ENCODE measurements at places on chromosomes 4 and X.
A peak's percentile ranks its signal among the peaks of the same experiment; 100 is the strongest.

DNA sequence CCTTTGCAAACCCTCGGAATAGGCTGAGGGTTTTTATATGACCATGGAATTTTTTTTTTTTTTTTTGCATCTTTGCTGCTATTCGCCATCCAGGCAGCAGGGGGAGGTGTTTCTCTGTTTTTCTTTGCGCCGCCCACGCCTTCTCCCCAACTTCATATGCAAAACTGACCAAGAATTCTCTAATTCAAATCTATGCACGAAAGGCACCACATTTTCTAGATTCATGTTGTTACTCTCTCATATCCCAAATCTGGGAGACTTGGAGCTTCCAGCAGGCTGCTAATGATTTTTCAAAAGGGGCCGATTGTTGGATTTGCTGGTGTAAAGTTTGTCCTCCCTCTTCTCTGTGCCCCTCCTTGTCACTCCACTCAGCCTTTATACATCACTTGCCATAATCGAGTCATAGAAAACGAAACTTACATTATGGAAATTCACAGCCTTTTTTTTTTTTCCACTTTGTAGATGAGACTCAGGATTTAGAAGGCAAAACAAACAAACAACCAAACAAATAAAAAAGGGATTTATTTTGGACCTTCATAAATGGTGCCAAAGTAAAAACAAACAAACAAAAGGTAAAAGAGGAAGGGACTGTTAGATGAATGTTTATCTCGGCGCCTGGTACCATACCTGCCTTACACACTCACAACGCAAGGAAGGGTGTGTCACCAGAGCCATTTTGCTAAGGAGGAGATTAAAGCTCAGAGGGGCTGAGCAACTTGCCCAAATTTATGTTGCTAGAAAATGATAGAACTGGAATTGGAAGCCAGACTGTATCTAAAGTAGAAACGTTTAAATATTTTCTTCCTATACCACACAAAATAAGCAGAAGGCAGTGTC is 29.3 kb upstream of the BOD1L1 start:
- peak; percentile 36 for DNase-seq

- DNase-seq, result no peak
Measured at GRCh38 chr4:74428276-74428675, 16.7 kb upstream of the AREG start.

- DNase-seq, result peak; percentile 2
Measured at GRCh38 chrX:23554304-23554703, 113.0 kb upstream of the PRDX4 start.

DNA sequence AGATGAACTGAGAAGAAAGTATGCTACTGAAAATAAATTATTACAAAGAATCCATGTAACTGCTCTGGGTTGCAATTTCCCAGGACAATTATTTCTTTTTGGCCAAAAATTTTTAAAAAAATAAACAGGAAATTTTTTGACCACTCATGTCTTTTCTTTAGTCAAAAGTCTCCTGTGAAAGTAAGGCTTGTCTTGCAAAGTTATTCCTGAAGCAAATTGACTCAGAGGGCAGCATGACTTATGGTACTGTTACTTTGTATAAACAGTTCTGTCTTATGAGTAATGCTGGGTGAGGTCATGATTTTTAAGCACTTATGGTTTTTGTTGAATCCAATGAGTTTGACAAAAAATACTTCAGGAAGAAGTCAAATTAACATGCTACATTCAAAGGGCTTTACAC is 292.8 kb upstream of the ARSJ start:
- peak; percentile 89 for DNase-seq

GRCh38 chr4:34105311-34105710 is 2139.0 kb downstream of the ARAP2 start:
- DNase-seq, result peak; percentile 33

GRCh38 chrX:38327775-38328081 is 419 bp upstream of the RPGR start:
- no peak for DNase-seq

DNA sequence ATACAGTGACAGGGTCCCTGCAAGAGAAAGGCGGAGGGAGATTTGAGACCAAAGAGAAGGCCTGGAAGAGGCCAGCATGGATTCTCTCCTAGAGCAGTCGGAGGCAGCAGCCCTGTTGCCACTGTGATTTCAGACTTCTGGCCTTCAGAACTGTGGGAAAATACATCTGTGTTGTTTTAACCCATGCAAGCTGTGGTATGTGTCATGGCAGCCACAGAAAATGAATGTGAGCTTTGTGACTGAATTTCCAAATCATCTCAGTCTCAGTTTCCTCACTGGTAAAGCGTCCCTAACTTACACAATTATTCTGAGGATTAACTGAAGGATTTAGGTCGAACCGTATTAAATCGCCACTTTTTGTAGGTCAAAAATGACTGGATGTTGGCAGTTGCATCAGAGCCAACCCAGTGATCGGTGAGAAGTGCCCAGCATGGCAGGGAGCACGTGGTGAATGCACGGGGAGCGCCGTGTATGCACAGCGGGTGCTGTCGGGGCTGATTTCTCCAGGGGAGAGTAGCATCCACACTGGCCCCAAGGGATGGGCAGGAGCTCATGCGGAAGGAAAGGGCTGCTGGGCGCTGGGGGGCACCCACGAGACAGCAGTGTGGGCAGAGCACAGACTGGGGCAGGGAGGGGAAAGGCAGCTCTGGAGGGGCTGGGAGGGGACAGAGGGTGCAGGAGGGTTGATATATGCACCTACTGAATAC is 23.8 kb upstream of the NSG1 start:
- no peak for DNase-seq

DNA sequence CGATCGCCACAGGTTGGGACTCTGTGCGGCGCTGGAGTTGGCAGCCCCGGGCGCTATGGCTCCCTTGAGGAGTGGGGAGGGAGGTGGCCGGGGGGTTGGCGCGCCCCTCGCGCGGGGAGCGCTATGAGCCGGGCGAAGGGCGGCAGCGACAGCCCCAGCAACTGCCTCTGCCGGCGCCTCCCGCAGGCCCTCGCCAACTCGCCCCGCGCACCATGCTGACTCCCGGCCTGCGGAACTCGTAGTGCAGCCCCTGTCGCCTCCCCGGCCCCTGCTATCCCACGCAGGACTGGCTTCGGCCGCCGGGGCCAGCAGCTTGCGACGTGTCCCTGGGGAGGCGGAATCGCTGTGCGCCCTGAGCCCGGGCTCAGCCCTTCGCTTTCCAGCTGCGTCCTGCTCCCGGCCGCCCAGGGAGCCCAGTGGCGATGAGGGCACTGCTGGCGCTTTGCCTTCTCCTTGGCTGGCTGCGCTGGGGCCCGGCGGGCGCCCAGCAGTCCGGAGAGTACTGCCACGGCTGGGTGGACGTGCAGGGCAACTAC is 415 bp downstream of the SHISA3 start:
- DNase-seq, result no peak

DNA sequence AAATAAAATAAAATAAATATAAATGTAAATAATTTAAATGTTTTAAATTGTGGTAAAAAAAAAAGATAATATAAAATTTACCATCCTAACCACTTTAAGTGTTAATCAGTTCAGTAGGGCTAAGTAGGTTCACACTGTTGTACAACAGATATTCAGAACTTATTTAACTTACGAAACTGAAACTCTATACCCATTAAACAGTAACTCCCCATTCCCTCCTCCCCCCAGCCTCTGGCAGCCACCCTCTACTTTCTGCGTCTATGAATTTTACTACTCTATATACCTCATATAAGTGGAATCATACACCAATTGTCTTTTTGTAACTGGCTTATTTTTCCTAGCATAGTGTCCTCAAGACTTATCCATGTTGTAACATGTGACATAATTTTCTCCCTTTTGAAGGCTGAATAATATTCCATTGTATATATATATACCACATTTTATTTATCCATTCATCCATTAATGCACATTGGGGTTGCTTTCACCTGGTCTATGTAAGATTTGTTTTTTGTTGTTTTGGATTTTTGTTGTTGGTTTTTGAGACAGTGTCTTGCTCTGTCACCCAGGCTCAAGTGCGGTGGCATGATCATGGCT is 32.5 kb upstream of the ELF2 start:
- no peak for DNase-seq

DNA sequence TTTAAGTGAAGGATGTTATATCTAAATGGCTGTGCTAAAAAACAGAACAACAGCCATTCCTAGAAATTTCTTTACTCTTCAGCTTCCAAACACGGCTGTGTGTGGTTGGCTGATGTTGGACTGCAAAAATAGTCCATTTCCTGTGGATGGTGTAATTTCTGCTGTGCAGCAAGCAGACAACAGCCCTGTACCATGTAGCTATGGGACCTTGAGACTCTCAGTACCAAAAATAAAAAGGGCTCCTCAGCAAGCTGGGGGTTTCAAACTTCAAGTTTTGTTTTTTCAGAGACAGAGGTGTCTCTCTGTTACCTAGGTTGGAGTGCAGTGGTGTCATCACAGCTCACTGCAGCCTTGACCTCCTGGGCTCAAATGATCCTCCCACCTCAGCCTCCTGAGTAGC is 18.1 kb downstream of the CD40LG start:
- no peak for DNase-seq

GRCh38 chrX:46648660-46649059 is 75.1 kb downstream of the CHST7 start:
- no peak for DNase-seq

GRCh38 chr4:17112292-17112659 is 213.8 kb upstream of the LDB2 start:
- DNase-seq, result no peak

DNA sequence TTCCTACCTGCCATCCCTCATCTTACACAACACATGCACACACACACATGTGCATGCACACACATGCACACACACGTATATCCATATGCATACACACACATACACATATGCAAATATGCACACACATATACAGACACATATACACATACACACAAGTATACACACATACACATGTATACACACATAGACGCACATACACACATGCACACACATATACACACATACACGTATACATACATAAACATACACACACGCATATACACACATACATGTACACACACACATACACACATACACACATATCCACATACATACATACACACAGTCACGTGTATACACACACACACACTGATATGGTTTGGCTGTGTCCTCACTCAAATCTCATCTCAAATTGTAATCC is 37.0 kb upstream of the AFAP1 start:
- no peak for DNase-seq

DNA sequence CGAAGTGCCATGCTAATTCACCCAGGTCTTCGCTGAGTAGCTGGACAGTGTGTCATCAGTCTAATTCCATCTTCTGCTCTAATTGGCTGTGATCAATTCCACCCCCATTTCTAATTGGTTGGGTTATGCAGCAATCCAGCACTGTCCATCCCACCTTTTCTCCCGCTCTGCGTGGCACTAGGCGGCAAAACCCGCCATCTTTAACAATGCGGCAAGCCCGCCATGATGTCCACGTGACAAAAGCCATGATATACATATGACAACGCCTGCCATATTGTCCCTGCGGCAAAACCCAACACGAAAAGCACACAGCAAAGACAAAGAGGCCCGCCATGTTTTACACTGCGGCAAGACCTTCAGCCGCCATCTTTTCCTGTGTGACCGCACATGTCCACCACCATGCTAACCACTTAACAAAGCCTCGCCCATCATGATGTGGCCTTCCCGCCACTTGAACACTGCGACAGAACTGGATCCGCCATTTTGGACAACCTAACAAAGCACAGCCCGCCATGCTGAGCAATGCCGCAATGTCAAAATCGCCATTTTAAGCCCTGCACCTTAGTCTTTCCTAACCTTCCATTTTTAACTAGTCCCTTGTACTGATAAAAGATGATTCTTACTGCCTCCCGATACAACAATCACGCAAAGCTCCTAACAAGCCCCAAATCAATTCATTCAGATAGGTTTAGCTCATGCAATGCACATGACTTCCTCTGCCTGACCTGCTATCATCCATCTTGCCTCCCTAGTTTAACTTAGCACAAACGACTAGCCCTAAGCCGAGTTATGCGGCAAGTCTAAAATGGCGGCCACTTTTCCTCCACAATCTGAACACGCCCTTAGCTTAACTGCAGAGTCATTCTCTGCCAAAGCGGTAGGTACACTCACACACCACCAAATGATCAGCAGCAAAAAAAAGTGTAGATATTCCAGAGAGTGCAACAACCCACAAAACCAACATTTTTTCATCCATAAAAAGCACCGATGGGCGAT is 288.3 kb downstream of the CHIC1 start:
- DNase-seq, result no peak

- DNase-seq, result no peak
Measured at GRCh38 chr4:6047130-6047673, 29.0 kb upstream of the C4orf50 start.

- peak; percentile 73 for DNase-seq
Measured at GRCh38 chr4:84878090-84878489, 88.4 kb downstream of the WDFY3 start.

DNA sequence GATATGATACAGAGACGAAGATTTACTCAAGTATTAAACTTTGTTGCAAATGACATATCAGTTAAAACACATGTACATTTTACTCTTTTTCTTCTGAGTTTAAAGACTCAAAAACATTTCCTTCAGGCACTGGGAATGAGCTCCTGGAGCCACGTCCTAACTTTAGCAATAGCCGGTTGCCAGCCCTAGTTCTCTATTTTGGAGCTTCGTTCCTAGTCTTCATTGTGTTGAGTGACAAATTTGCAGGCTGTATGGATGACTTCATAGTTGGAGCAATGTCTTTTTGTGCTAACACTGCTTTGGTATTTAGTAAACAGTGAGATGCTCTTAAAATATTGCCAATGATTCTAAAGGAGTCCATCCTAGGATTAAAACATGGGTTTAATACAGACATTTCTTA is 190.9 kb downstream of the FAT4 start:
- no peak for DNase-seq

- DNase-seq, result peak; percentile 26
Measured at GRCh38 chrX:18855919-18856644, 127.8 kb downstream of the PHKA2 start.

DNA sequence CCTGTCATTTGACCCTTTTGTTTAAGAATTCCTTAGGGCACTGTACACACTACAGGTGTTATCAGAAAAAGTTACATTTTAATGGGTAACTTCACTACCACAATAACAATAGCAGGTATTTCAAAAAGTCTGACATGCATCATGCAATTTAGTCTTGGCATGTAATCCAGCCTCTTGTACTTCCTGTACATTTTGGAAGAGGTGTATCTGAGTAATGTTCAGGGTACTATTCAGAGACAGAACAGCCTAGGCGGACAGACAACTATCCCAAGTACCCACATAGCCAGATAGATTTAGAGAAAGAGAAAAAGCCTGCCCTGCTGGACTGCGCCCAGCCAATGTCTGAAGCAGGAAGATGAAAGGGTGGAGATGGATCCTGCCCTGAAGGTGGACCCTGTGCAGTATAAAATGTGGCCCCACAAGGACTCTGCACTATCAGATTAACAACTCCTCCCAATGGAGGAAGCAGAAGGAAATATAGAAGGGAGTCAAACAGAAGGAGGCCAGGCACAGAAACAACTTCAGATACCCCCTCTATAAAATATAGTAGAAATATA is 8.5 kb downstream of the UGT2B7 start:
- DNase-seq, result no peak

GRCh38 chrX:105738162-105738561 is 84.2 kb upstream of the NRK start:
- DNase-seq, result no peak

GRCh38 chrX:126550816-126551215 is 1.8 kb downstream of the DCAF12L1 start:
- DNase-seq, result no peak

GRCh38 chr4:185730387-185730786 is 81.6 kb downstream of the SORBS2 start:
- no peak for DNase-seq
